ENCODE measurements at places on chromosomes 2 and 18.

- no peaks in the 10 kb centered on the region for H3K27me3 ChIP-seq
- H3K4me1 ChIP-seq: no peaks in the 10 kb centered on the region
- no peak for DNase-seq
- no peaks in the 10 kb centered on the region for H3K36me3 ChIP-seq
- no peak overlapping the region for H3K4me3 ChIP-seq
These were observed 285.4 kb upstream of the ZNF804A start for GRCh38 chr2:184312970-184313369.

- H3K4me3 ChIP-seq: no peak overlapping the region
- no peak overlapping the region for H3K27ac ChIP-seq
- no peaks in the 10 kb centered on the region for H3K36me3 ChIP-seq
- peaks cover 35% of the 10 kb centered on the region for H3K4me1 ChIP-seq
These were observed 8.9 kb upstream of the LRRFIP1 start for GRCh38 chr2:237618449-237618848.

DNA sequence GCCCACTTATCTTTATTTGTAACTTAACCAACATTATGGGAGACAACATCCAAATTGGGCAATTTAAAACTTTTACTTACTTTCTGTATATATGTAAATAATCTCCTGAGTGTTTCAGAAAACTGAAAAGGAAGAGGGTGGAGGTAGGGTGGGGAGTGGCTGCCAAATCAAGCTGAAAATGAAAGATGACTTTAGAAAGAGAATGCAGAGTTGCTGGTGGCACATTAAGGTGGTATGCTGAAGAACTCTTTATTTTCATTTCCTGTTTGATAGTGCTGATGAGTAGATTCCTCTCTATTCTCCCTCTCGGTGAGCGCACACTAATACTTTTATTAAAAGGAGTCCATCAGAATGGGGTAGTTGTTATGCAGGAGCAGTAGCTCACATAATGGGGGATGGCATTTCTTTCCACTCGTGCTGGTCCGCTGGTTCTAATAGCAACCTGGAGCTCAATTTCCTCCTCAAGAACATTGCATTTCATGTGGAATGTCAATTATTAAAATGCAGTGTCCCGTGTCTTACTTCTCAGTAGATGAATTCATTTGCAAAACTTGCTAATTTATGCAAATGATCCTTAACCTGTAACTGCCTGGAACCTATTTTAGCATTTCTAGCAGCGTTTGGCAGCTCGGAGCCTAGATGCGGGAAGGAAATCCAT lies 466.9 kb upstream of the HNRNPA3 start:
- H3K36me3 ChIP-seq: no peaks in the 10 kb centered on the region
- no peak overlapping the region for H3K27ac ChIP-seq
- DNase-seq: no peak
- no peak overlapping the region for H3K4me3 ChIP-seq
- H3K27me3 ChIP-seq: peaks cover 21% of the 10 kb centered on the region

DNA sequence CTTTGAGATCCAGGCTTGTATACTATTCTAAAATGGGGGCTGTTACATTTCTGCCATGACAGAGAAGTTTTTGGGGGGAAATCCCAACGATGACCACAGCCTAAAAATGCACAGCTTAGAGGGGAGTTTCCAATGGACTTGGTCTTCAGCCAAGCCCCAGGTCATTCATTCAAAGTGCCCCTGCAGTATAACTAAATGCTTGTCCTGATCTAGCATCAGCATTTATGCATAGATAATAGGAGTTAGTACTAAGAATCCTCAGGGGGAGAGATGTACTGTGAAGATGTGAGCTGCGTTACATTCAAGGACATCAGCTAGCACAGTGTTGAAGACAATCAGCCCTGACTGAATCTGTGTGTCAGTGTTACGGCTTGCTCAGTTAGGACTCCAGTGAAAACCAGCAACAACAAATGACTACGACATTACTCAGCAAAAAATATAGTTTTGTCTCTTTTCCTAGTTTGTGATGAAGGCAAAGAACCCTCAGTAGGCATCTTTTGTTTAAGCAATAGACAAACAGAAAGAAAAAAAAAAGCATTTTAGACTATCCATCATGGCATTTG lies 160.9 kb downstream of the ZEB2 start:
- H3K4me1 ChIP-seq: no peaks in the 10 kb centered on the region
- H3K36me3 ChIP-seq: no peaks in the 10 kb centered on the region
- no peak overlapping the region for H3K4me3 ChIP-seq
- no peak overlapping the region for H3K27ac ChIP-seq

GRCh38 chr2:72994991-72995380 lies 76.5 kb downstream of the SFXN5 start:
- no peak overlapping the region for H3K4me3 ChIP-seq
- H3K4me1 ChIP-seq: peaks cover 14% of the 10 kb centered on the region
- H3K27ac ChIP-seq: no peak overlapping the region
- peaks cover 1% of the 10 kb centered on the region for H3K36me3 ChIP-seq

DNA sequence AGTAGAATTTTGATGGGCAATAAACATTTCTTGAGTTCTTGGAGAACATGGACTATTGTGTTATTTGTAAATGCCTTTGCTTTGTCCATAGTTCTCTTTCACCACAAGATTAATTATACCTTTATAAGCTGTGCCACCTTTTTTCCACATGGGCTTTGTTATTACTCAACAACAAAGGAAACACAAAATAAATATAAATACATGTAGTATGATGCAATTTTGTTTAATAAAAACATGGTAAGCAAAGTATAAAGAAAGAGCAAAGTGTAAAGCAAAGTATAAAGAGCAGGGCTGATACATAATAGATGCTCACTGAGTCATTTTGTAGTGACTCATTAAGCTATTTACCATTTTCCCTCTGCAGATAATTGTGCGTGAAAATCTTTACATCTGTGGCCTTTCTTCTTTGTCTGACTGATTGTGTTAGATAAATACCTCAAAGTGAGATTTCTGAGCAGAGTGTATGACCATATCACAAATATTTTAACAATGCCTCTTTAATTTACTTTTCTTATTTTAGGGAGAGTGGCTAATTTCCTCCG lies 80.9 kb downstream of the CERS6 start:
- no peaks in the 10 kb centered on the region for H3K27me3 ChIP-seq
- no peak for DNase-seq
- no peak overlapping the region for H3K4me3 ChIP-seq
- H3K4me1 ChIP-seq: peaks cover 16% of the 10 kb centered on the region

GRCh38 chr2:63052411-63053080 lies 1.9 kb downstream of the OTX1 start:
- peaks cover 50% of the 10 kb centered on the region for H3K36me3 ChIP-seq
- H3K4me1 ChIP-seq: peaks cover 30% of the 10 kb centered on the region
- H3K4me3 ChIP-seq: no peak overlapping the region
- no peak overlapping the region for H3K27ac ChIP-seq
- no peaks in the 10 kb centered on the region for H3K27me3 ChIP-seq

GRCh38 chr18:75483662-75484061 lies 56.2 kb upstream of the SMIM21 start:
- no peaks in the 10 kb centered on the region for H3K27me3 ChIP-seq
- H3K27ac ChIP-seq: no peak overlapping the region
- no peak overlapping the region for H3K4me3 ChIP-seq
- DNase-seq: no peak

DNA sequence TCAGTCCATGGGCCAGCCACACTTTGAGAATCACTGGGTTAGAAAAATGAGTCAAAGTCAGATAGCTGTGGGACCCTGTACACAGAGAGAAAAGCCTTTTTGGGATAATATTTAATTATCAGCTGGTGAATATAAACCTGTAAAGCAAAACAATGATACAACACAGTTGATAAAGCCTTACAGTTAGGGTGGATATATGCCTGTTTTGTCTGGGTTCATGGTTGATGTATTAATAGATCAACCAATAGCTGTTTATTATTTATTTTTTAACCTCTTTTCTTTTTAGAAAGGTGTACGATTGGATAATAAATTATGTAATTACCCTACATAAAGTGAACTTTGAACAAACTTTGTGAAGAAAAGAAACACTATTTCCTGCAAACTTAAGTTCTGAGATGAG lies 145.6 kb downstream of the TDRD15 start:
- H3K4me3 ChIP-seq: no peak overlapping the region
- H3K27ac ChIP-seq: no peak overlapping the region
- no peaks in the 10 kb centered on the region for H3K36me3 ChIP-seq
- peaks cover 19% of the 10 kb centered on the region for H3K4me1 ChIP-seq
- peaks cover 4% of the 10 kb centered on the region for H3K27me3 ChIP-seq

- no peaks in the 10 kb centered on the region for H3K4me1 ChIP-seq
- H3K27ac ChIP-seq: no peak overlapping the region
- no peak for DNase-seq
- H3K4me3 ChIP-seq: no peak overlapping the region
- H3K36me3 ChIP-seq: no peaks in the 10 kb centered on the region
- peaks cover 58% of the 10 kb centered on the region for H3K27me3 ChIP-seq
These were observed 152.5 kb downstream of the TSN start for GRCh38 chr2:121907928-121908327.

DNA sequence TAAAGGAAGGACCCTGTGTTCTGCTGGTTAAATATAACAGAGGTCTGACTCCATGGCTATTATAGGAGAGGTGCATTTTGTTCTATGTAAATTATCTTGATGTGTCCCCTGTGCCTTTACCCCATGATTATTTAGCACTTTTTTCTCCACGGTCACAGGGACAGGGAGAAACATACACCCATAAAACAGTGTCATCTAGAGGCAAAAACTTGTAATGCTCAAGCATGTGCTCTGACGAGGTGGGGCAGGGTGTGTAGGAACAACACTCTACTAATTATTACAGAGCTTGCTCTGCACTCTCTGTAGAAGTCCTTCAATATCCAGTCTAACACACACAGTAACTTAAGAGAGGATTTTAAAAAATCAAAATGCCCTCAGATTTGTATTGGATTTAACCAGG lies 187.9 kb downstream of the NEDD4L start:
- no peak overlapping the region for H3K4me3 ChIP-seq
- H3K36me3 ChIP-seq: peaks cover 10% of the 10 kb centered on the region
- DNase-seq: peak; percentile 15
- H3K4me1 ChIP-seq: peaks cover 87% of the 10 kb centered on the region

- no peaks in the 10 kb centered on the region for H3K36me3 ChIP-seq
- peaks cover 5% of the 10 kb centered on the region for H3K27me3 ChIP-seq
- H3K4me1 ChIP-seq: no peaks in the 10 kb centered on the region
- no peak overlapping the region for H3K27ac ChIP-seq
- no peak for DNase-seq
These were observed 125.0 kb upstream of the TWIST2 start for GRCh38 chr2:238722883-238723282.

- H3K27ac ChIP-seq: no peak overlapping the region
- H3K27me3 ChIP-seq: peaks cover 55% of the 10 kb centered on the region
- no peaks in the 10 kb centered on the region for H3K4me1 ChIP-seq
- DNase-seq: no peak
- H3K4me3 ChIP-seq: no peak overlapping the region
These were observed 57.6 kb downstream of the DPYSL5 start for GRCh38 chr2:26905341-26906198.

DNA sequence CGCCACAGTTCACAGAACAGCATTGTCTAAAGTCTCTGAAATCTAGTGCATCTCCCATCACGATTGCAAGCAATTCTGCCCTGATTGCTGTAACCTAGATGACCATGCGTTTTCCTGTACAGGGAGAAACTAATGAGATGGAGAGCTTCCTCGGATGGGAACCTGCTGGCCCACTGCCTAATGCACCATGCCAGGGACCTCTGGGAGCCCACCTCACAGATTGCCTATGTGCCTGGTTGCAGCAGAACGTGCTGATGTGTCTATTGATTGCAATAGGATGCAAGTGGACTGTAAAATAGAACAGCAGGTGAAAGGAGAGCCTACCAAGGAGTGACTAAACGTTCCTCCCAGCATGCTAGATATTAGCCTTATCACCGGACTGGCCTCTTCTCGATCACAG lies 141.0 kb upstream of the RAB12 start:
- peaks cover 5% of the 10 kb centered on the region for H3K4me1 ChIP-seq
- no peak for DNase-seq
- no peaks in the 10 kb centered on the region for H3K36me3 ChIP-seq
- no peak overlapping the region for H3K27ac ChIP-seq
- H3K4me3 ChIP-seq: no peak overlapping the region

GRCh38 chr2:165698444-165698884 lies 95.6 kb downstream of the GALNT3 start:
- 0 out of 3 replicates have a peak, but pooled peaks cover 2% of the 10 kb centered on the region for H3K27me3 ChIP-seq
- no peaks in the 10 kb centered on the region for H3K36me3 ChIP-seq
- no peaks in the 10 kb centered on the region for H3K4me1 ChIP-seq
- H3K4me3 ChIP-seq: no peak overlapping the region

- DNase-seq: no peak
- H3K4me3 ChIP-seq: no peak overlapping the region
- H3K27me3 ChIP-seq: no peaks in the 10 kb centered on the region
These were observed 24.5 kb upstream of the PEX13 start for GRCh38 chr2:60992985-60993392.

- no peak overlapping the region for H3K27ac ChIP-seq
- no peak overlapping the region for H3K4me3 ChIP-seq
- no peaks in the 10 kb centered on the region for H3K36me3 ChIP-seq
- DNase-seq: no peak
- H3K4me1 ChIP-seq: no peaks in the 10 kb centered on the region
These were observed 342.7 kb upstream of the CHAC2 start for GRCh38 chr2:53424902-53425301.

DNA sequence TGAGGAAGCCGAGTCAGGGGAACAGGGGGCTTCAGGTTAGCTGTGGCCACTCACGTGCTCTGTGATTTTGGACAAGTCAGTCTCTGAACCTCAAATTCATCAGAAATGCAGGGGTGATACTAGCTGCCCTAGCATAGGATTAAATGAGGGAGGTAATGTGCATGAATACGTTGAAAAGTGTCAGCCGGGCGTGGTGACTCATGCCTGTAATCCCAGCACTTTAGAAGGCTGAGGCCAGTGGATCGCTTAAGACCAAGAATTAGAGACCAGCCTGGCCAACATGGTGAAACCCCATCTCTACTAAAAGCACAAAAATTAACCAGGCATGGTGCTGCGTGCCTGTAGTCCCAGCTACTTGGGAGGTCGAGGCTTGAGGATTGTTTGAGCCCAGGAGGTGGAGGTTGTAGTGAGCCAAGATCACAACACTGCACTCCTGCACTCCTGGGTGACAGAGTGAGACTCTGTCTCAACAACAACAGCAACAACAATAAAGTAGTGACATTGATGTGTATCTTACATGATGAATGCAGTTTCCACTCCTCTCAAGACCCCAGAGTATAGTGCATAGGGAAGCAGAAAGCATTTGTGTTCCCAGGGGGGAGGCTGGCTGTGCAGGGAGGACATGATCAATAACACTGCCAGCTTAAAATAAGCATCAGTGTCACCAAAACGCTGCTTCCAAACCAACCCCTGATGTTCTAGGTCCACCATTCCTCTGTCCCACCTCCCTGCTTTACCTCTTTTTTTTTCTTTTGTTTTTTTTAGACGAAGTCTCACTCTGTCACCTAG lies 68.8 kb downstream of the HNRNPLL start:
- no peaks in the 10 kb centered on the region for H3K36me3 ChIP-seq
- no peak overlapping the region for H3K4me3 ChIP-seq
- no peak overlapping the region for H3K27ac ChIP-seq
- DNase-seq: no peak
- H3K4me1 ChIP-seq: peaks cover 47% of the 10 kb centered on the region
- H3K27me3 ChIP-seq: 0 out of 2 replicates have a peak, but pooled peaks cover 1% of the 10 kb centered on the region
